ENCODE measurements at places on chromosomes 3 and 15.
A peak's percentile ranks its signal among the peaks of the same experiment; 100 is the strongest.

GRCh38 chr15:32928876-32929275, 211.1 kb downstream of the GREM1 start:
- no peak for DNase-seq

DNA sequence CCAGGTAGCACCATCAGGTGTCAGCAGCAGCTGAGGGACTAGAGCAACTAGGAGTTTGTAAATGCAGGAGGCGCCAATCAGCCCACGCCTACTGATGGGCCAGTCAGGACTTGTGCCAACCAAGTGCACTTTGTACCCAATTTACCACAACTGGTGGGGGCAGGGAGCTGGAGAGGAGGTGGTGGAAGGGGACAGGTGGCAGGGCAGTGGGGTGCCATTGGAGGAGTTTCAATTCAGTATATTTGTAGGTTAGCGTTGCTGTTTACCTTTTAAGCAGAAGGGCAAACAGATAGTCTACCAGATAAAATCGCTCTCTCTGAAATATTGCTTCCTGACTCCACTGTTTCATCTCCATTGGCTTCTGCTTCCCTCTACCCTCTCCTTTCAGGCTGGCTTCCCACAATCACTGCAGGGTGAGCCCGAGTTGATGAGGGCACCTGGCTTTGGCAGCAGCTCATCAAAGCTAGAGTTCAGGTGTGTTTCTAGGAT, 75.7 kb downstream of the TRIM69 start:
- no peak for DNase-seq

GRCh38 chr15:75065851-75066509, 42.6 kb downstream of the PPCDC start:
- DNase-seq: no peak

- no peak for DNase-seq
Observed at GRCh38 chr3:171995486-171995885, 43.9 kb upstream of the FNDC3B start.

GRCh38 chr3:16898595-16899395, 14.0 kb downstream of the PLCL2 start:
- DNase-seq: no peak

GRCh38 chr3:65928110-65928509, 110.6 kb downstream of the MAGI1 start:
- DNase-seq: no peak

GRCh38 chr3:45534632-45535031, 59.9 kb upstream of the LIMD1 start:
- no peak for DNase-seq

GRCh38 chr3:13647298-13648059, 98.6 kb downstream of the FBLN2 start:
- peak; percentile 21 for DNase-seq

DNA sequence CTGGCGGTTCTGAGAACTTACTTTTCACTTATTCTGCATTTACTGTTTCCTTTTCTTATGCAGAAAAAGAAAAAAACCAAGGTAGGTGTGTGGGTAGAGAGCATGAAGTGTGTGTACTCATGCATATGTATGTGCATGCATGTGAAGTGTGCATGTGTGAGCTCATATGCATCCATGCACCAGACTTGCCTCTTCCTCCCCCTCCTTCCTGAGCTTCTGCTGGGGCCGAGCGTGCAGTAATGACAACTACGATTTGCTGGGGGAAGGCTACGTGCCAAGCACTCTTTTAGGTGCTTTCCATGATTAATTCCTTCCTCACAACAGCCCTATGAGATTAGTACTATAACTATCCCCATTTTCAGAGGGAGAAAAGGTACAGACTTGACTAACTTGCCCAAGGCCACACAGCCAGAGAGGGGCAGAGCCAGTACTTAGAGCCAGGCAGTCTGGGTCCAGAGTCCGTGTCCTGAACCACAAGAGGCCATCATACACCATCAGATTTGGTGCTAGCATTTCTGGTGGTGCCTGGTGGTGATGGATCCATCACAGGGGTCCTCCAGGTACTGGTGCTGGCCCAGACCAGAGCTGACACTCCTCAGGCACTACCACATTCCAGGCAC, 46.7 kb downstream of the CAPN3 start:
- no peak for DNase-seq

GRCh38 chr3:164155400-164155799, 922.9 kb downstream of the SI start:
- no peak for DNase-seq

GRCh38 chr15:40501487-40501886, 30.7 kb downstream of the CHST14 start:
- DNase-seq: no peak

DNA sequence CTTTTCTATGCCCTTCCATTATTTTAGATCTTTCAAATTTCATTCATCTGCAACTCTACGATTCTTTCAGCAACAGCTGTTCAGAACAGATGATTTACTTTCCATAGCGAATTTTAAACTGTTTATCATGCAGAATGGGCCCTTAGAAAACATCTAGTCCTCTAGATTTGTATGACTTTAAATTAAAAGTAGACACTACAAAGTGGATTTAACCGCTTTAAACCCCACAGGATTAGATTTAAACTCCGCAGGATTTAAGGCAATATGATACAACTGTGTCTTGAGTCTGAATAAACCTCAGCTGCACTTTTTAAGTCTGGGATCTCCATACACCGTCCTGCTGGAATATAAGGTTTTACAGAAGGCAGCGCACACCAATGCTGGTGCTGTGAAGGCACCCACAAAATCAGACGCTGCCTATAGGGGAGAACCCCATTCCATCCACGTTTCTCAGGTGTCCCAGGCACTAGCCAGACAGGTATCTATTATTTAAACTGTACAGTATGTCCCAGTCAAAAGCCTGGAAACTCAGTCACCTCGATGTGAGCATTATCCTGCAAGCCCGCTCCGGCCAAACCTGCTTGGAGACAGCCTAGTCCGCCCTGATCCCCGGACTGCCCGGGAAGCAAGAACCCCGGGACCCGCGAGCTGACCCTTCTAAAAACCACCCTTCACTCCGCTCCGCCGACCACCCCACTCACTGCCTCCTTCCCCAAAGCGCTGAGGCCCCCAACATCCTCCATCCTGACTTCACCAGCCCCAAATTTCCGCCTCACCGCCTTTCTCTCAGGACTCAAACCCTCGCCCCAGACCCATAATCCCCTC, 768 bp downstream of the ANO10 start:
- DNase-seq: no peak

DNA sequence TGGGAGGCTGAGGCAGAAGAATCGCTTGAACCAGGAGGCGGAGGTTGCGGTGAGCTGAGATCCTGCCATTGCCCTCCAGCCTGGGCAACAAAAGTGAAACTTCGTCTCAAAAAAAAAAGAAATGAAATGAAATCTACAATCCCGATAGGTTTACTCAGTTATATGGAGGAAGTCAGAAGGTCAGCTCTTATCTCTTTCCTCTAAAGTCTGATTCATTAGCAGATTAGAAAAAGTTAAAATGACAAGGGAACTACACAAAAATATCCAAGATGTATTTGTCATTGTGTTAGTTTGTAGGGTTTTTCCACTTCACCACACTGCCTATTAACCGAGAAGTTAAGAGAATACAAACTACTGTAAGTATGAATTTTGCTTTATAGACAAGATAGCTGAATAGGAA, 420.6 kb downstream of the SHQ1 start:
- DNase-seq: no peak

DNA sequence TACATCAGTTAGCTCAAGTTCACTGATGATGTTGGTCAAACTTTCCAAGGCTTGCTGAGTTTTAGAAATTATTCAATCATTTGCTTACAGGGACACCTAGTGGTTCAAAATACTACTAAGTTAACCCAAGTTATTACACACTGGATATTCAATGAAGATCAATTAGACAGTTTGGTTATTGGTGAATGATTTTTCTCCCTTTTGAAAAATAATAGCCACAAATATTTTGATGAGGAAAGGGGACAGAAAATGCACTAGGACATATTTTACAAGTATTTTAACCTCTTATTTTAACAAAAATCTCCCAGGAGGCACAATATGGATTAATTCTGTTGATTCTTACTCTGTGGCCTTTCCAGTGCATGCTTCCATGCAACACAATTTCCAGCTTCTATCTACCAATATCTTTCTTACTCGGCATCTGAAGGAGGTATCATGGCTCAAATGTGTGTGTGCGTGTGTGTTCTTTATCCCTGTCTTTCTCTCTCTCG, 20.1 kb upstream of the GOLGA6L2 start:
- no peak for DNase-seq

GRCh38 chr15:57607570-57608000, 15.9 kb downstream of the MYZAP start:
- DNase-seq: no peak

DNA sequence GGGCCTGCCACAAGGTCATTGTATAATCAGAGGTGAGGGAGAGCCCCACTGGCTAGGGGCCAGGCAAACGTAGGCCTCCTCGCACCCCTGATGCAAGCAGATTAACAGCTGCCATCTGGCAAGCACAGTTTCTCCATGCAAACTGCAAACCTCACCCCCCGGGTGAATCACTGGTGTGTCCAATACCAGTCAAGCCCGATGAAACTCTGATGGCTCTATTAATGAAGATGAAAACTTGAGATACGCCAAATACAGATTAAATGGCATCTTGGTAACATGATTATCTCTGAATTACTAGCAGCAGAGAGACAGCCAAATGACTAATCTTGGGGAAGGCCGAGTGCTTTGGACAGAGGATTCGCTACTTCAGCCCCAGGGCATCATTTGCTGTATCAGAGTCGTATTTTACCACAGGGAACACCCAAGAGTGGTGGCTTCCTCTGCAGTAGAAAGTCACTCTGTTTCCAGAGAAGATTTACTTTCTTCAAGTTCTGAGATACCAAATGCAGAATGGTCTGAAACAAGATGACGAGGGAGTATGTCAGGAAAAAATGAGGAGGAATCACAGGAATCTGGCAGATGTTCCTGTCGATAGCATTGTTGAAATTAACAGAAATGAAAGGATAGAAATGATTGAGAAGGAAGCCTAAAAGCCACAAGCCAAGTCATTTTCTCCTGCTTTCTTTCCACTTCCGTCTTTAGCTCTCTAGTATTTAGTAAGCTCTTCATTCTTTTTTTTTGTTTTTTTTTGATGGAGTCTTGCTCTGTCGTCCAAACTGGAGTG, 96.2 kb upstream of the NR2F2 start:
- DNase-seq: no peak

DNA sequence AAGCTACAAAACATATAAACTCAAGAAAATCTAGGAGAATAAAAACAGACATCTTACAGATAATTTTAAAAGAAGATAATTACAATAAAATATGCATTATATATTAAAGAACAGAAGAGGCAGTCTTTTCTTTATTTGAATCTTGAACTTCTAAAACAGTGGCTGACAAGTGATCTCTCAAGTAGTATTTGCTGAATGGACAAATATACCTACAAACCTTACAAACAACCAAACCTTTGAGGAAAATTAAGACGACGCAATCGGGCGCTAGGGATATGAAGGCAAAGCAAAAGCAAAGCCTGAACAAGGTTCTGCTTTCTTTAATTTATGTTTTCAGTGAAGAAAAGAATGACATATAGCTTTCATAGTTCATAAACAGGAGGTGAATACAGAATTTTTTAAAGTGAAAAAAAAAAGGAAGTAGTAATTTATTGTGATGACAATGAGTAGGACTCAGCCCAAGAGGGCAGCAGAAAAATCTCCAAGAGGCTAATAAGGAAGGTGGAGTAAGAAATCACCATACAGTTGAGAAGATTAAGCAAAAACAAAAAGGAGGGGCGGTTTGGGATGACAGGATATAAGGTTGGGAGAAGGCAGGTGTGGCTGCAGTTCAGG, 347.8 kb downstream of the TBC1D5 start:
- no peak for DNase-seq

- DNase-seq: no peak
Observed at GRCh38 chr3:184712248-184713039, 580 bp upstream of the MAGEF1 start.

Measured in stimulated activated CD4-positive, alpha-beta T cell treated with anti-CD3 and anti-CD28 coated beads, Interleukin-2, amount 100 ng/mL, for 24 hours (primary cell).